HCT116 (cell line): ENCODE measurements at places on chromosomes 4 and X. TPM values are rescaled to one million over a fixed set of nuclear protein-coding genes. Genes with fewer than 3 reads are reported as not detected.

The PRR32 gene
- total RNA-seq = not detected

DNA sequence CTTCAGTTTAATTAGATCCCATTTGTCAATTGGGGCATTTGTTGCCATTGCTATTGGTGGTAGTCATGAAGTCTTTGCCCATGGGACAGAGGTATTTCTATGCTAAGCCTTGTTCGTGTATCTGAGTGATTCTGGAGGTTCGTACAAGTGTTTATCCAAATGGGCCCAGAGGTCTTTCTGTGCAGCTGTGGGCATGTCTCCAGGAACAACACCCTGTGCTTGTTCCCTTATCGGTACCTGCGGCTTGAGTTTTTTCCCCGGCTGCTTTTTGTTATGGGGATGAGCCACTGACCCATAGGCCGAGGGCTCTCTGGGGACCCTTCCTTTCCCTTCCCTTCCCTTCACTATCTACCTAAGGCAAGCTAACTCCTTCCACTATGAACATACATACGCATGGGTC is 81.4 kb upstream of the WDR1 start:
- DNase-seq = no peak

The HERC5 gene
- total RNA-seq = 7.2 TPM

The MAGEC2 gene
- not detected for total RNA-seq

DNA sequence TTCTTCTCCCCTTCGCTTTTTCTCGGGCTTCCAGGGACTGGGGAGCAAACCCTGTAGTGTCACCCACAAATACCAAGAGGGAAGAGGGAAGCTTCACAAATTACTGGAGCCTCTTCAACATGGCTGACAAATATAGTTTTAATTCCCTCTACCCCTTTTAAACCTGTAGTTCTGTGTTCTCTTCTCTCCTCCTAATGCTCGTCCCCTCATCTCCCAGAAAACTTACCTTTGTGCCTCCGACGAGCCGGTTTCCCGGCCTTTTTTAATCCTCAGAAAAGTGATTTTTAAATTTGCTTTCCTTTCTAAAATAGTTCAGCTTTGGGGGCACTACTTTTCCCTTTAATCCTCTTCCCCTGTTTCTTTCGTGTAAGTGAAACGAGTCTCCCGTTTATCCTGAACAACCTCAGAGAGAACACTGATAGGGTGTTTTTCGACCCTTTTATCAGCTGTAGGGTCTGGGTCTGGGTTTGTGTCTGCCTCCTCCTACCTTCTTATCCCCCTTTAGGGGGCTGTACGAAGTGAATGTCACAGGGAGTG is 408 bp downstream of the TET2 start:
- no peak for DNase-seq

- DNase-seq = no peak
Measured at GRCh38 chr4:7778510-7779431, 160.9 kb downstream of the AFAP1 start.

- no peak for DNase-seq
Measured at GRCh38 chr4:38805530-38806145, 1.0 kb upstream of the TLR1 start.

DNA sequence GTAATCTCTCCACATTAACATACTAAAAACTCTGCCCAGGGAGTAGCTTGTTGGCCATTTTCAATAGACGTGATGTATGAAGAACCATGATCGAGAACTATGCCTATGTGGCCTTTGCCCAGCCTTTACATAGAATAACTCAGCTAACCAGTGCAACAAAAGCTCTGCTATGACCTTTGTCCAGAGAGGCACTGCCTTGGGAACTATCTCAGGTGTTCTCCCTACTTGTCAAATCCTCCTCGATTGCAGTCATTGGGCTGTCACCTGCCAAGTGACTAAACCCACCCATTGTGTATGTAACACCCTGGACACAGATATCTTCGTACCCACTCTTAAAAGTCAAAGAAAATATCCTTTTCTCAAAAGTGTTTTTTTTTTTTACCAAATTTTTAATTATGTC is 610.3 kb upstream of the GALNTL6 start:
- no peak for DNase-seq

- DNase-seq = no peak
Measured at GRCh38 chrX:36087366-36087765, 167.8 kb downstream of the CFAP47 start.

The AMTN gene
- total RNA-seq = not detected

- no peak for DNase-seq
Measured at GRCh38 chr4:162837679-162838078, 329.0 kb downstream of the NAF1 start.

GRCh38 chr4:100805538-100805937 is 287.7 kb upstream of the EMCN start:
- no peak for DNase-seq

The LINC00632 gene
- total RNA-seq = 0.15 TPM

DNA sequence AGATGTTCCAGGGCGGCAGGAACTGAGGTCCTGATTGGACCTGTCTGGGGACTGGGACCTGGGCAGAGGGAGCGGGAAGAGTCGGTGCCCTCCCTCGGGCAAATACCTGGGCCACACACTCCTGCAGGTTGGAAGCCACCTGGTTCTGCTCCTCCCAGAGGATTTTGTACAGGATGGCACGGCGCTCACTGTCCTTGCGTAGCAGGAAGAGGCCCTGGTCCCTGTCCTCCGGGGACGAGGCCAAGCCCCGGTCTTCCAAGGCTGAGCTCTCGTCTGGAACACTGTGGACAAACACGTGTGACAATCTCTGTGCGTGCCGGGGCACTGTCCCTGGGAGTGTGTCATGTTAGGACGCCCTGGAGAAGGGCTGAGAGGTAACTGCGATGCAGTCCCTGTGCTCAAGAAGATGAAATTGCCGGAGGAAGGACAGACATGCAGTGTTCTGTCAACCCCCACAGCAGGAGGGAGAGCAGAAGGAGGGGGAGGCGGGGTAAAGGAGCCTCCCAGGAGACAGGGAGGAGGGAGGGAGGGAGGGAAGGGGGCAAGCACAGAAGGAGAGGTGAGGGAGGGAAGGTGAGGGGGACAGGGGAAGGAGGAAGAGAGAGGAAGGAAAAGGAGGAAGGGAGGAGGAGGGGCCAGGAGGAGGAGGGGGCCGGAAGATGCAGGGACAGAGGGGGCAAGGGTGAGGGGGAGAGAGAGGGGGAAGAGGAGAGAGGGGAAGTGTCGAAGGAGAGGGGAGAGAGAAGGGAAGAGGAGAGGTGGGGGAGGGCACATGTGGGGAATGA is 29.0 kb downstream of the PDHA1 start:
- no peak for DNase-seq

DNA sequence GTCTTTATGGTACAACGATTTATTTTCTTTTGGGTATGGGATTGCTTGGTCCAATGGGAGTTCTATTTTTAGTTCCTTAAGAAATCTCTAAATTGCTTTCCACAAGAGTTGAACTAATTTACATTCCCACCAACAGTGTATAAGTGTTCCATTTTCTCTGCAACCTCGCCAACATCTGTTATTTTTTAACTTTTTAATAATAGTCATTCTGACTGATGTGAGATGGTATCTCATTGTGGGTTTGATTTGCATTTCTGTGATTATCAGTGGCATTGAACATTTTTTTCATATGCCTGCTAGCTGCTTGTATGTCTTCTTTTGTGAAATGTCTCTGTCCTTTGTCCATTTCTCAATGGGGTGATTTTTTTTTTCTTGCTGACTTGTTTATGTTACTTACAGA is 42.8 kb downstream of the UCHL1 start:
- DNase-seq = no peak

DNA sequence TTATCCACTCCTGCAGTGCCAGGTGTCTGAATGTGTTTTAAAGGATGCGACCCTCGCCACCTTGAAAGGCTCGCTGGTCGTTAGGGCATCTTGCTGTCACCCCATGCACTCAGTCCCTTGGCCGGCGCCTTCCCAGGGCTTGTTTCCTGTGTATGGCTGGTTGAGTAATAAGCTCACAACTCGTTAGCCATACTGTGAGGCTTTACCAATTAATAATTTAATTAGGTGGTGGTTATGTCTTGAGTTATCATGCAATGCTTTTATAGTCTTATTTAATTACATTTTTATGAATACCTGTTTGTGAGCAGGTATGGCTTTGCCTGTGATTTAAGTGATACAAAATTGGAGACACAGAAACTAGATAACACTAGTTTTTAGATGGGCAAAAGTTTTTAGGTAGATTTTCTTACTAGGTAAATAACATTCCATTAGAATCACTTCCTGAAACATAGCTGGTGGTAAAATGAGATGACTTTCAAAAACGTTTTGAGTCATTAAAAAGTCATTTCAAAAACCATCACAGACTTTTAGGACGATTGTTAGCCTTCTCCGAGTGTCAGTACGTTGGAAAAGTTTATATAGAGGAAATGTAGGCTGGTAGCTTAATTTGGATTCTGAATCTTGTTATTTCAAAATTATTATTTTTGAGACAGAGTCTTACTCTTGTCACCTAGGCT is 18.2 kb downstream of the PTTG2 start:
- no peak for DNase-seq

DNA sequence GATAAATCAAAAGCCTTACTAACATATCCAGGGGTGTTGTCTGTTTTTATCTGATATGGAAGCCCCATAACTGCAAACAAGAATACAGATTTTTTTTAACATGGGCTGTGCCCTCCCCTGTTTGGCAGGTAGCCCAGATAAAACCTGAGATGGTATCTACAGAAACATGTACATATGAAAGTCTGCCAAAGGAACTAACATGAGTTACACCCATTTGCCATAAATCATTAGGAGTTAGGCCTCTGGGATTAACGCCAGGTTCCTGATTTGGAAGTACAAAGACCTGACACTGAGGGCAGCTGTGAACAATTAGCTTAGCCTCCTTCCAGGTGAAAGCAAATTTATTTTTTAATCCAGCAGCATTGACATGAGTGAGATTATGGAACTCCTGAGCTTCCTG is 264.3 kb downstream of the TECRL start:
- no peak for DNase-seq

- DNase-seq = no peak
Measured at GRCh38 chr4:187656959-187657358, 338.6 kb upstream of the ZFP42 start.
